ENCODE measurements at places on chromosomes 16 and 17.

DNA sequence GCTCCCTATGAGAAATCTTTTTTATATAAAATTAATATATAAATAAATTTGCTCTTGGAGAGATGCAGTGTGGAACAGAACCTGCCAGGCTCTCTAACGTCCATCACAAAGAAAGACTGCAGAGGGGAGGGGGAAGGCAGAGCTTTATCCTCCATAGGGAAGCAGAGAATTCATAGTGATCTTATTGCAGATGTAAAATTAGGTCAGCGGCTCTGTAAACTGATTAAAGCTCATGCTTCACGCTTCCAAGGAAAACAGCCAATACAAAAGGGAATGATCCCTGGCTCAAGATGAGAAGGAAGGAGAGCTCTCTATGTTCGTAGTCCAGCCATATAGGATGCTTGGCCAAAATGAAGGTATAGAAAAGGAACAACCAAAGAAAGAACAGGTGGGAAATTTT is 532.3 kb upstream of the PSMD7 start:
- DNase-seq: no peak

GRCh38 chr16:53545433-53545832 is 42.4 kb upstream of the AKTIP start:
- peak; percentile 67 for DNase-seq

DNA sequence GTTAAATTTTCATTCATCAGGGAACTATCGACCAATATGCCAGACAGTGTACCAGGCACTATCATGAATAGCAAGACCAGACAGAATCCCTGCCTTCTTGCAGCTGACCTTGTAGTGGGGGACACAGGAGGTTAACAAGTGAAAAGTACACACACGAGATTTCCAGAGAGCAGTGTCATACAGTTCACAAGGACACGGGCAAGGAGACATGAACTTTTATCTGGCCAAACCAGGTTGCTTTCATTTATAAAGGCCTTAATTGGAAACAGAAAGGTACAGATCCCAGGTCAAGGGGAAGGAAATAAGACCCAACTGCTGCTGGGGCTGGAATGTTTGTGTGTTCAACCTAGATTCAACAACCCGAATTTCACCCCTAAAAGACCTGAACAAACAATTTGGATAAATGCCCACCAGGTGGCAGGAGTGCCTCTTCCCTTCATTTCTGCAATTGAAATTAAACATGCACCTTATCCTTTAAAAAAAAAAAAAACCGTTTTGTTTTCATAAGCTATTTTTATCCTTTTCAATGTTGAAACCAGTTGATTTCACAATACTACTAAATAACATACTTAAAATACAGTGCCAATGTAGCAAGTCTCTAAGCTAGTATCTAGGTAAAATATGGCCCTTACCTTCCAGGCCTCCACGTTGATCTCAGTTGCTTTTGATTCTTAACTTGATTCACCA is 65.9 kb downstream of the EMP2 start:
- DNase-seq: peak; percentile 60

- no peak for DNase-seq
Observed at GRCh38 chr17:7219229-7219811, 316 bp downstream of the DLG4 start.

DNA sequence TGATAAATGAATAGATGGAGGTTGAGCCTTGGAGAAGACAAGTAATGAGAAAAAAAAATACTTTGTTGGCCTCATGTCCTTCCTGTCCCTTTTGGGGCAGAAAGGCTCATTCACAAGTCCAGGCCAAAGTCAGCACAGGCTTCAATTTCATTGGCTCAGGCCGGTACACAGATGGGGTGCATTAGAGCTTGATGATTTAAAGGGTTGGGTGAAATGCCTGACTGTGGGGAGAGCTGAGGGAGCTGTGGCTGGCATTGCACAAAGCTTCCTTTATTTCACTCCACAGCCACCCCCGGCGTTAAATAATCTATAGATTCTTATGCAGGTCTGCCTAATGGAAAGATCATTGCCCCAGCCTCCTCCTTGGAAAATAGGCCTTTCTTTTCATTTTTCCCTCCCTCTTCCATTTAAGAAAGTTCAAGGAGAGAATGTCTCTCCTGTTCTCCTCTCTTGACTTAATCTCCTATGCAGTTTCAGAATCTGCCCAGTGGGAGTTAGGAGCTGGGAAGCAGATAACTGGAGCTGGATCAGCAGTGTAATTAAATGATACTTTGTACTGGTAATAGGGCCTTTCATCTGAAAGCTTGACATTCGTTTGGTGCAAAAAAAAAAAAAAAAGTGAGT is 24.4 kb downstream of the YPEL2 start:
- no peak for DNase-seq

DNA sequence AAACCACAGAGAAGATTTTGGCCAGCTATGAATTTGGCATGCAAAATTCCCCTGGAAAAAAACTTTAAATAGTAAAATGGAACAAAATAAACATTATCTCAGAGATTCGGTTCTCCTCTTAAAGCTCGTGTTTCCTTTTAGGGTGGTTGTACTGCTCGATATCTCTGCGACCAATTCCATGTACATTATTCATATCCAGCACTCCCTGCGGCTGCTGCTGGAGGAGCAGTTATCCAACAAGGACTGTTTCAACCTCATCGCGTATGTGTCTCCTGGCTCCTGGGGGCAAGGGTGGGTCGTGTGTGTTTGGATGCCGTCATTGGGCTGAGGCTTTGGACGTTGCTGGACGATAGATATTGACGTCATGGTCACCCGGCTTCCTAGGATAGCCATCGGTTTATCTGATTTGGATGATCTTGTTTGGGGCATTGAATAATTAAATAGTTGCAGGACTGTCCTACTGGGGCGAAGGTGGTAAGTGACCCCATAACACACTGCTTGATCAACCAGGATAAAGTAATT is 33.8 kb downstream of the VWA3A start:
- no peak for DNase-seq

GRCh38 chr16:66474750-66475199 is 47.7 kb downstream of the BEAN1 start:
- DNase-seq: peak; percentile 74

DNA sequence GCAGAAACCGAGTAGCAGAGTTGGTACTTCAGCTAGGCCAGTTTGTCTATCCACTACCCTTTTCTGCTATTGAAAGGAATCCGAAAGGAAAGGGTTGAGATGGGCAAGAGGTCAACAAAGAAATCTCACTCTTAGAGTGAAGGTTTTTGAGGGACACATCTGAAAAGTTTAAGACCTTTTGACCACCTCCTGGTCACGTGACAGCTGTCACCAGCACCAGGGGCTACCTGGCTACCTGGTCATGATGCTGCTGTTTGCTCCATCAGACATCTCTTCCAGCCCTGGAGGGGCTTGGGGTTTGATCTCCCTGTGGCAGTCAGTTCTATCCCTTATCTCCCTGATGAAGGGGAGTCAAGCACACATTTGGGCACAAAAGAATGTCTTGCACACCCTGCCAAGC is 7.6 kb downstream of the CCDC182 start:
- DNase-seq: no peak

DNA sequence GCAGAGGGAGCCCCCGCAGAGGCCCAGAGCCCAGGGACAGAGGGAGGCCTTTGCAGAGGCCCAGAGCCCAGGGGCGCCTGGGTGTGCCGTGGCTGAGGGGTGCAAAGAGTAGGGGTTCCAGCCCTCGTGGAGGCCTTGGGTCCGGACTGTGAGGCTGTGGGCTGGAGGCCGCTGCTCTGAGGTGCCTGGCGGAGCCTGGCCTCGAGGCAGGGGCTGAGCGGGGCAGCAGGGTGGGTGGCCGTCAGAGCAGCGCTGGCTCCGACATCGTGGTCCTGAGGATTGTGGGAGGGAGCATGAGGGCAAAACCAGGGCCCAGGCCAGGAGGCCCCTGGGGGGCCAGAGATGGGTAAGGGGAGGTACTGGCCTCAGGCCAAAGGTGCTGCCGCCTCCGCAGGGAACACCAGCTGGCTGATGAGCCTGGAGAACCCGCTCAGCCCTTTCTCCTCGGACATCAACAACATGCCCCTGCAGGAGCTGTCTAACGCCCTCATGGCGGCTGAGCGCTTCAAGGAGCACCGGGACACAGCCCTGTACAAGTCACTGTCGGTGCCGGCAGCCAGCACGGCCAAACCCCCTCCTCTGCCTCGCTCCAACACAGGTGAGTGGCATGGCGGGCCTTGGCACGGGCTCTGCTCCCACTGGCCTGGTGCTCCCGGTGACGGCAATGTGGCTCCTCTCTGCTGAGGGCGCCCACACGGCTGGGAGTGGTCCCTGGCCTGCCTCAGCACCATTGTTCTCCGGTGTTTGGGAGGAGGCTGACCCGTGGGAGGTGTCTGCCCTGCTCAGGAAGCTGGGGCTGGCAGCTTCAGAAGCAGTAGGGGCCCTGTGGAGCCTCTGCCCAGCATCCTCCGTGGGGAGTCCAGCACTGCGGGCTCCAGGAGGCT is 33.7 kb downstream of the TSC2 start:
- DNase-seq: no peak

GRCh38 chr17:71547904-71548303 is 572.9 kb upstream of the SOX9 start:
- DNase-seq: no peak

DNA sequence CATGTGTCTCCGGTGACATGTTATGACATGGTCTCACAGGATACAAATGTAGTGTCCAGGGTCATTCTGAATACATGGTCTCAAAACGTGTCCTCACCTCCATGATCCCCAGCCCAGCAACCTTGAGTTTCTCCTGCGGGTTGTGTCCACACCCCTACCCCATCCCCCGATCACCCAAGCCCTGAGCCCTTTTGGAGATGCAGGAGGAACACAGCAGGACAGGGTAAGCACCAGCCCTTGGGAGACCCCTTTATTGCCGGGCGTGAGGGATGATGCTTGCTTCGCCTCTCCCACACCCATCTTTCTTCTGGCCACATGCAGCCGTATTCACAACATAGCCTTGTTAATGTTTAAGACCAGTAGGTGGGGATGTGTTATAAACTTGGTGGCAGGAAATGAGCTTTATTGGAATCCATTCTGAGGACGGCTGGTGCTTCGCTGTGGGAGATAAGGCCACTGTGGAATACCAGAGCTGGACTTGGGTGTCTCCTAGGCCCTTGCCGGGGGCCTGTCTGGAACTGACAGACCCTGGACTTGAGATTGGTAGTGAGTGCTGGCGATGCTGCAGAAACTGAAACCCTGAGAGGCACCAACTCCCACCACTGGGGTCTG is 5.5 kb downstream of the TMEM132E start:
- DNase-seq: peak; percentile 21

GRCh38 chr16:50311891-50312501 is 45.6 kb downstream of the ADCY7 start:
- DNase-seq: no peak

DNA sequence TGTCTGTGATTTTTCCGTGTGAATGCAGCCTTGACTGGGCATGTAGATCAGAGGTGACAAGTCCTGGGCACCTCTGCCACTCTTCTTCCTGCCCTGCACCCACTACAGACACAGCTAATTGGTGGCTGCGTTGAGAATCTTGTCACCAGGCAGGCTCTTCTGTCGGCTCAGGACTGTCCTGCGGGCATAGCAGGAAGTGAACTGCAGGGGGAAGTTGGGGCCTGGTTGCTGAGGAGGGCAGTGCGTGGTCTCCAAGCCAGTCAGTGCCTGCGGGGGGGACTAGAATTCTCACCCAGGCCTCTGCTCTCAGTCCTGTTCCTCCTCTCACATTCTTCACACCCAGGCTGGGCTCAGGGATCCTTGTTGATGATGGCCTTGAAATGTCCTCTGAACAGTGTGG is 50.5 kb downstream of the JPH3 start:
- DNase-seq: no peak
